ENCODE measurements at places on chromosomes 4 and X.

DNA sequence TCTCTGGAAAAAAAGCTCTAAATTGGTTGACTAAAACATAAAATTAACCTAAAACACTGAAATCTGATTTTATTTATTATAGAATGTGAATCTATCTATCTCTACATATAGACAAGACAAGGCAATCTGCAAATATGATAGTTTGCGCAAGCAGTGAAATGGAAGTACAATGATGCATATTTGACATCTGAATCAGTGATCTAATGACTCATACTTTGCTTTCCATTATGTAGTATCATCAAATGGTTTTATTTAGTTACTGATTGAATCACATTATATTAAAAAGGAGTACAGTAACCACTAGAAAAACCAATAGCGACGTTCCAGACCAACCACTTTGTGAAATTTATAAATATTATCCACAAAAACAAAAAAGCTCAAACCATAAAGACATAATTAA lies 1969.3 kb downstream of the PCDH7 start:
- DNase-seq, result peak; percentile 1

GRCh38 chr4:75101906-75102786 lies 169.2 kb downstream of the PARM1 start:
- DNase-seq, result no peak

- no peak for DNase-seq
These were observed 65.5 kb downstream of the ZNF81 start for GRCh38 chrX:47902161-47902560.

DNA sequence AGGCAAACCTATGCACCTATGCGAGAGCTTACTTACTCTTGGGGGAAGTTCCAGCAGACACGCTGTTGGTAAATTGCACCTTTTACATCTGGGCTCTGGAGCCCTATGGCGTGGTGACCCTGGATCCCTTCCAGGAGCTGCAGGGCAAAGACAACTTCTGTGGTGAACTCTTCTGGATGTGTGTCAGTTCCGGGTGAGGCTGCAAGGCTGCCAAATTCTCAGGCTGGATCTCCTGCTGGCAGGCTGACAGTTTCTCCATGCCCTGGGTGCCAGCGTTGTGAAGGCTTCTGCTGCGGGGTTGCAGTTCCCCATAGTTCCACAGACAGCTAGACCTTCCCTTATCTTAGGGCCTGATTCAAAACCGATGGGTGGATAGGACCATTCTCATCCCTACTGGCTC lies 37.9 kb downstream of the RAP2C start:
- DNase-seq, result no peak

DNA sequence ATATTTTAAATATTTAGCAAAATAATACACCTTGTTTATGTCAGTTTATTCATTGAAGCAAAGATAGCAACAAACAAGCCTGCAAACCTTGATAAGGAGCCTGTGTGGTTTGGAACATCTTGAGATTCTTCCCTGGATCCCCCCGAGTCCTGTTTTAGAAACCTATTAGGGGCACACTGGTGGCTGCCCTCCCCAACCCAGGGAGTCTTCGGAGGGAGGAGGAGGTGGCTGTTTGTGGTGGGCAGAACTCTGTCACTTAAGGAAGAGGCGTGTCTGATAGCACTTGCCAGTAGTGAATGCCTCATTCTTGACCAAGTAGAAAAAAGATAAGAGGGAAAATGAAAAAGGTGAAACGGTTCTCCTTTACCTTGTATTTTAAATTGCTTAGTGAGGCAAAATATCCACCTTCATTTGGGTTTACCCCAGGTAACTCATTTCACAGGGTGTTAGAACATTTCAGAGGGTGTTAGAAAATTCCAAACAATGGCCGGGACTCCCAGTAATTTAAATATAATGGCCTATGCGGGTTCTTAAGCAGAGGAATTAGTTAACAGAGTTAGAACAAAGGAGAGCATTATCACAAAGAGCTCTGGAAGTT lies 10.4 kb downstream of the KIT start:
- no peak for DNase-seq

DNA sequence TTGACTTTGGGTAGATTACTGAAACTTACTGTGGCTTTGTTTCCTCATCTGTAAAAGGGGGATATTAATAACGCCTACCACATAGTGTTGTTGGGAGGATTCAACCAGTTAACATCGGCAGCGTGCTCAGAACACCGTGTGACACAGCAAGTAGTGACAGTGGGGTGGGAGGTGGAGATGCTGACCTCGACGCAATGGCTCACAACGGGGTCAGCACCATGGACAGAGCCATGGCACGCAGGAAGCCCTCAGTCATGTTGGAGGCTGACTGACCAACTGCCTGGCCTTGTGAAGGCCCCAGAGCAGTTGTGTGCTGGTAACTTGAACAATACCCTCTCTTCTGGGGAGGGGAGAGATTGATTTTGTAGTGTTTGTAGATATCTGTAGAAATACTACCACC lies 93.2 kb downstream of the WFS1 start:
- DNase-seq, result no peak

- no peak for DNase-seq
These were observed 37.5 kb upstream of the RASGEF1B start for GRCh38 chr4:81509191-81509590.

DNA sequence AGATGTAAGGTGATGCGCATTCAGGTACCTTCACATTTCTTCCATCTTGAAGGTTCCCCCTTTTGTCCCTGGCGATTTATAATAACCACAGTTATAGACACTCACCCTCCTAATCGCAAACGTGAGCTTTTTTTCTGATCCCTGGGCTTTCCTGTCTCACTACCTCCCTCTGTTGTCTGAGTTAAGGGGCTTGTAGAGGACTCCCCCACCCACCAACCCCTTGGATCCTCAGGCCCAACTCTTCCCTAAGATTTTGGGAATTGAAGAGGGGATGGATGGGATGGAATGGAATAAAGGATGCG lies 1.4 kb downstream of the CNKSR2 start:
- DNase-seq, result no peak

DNA sequence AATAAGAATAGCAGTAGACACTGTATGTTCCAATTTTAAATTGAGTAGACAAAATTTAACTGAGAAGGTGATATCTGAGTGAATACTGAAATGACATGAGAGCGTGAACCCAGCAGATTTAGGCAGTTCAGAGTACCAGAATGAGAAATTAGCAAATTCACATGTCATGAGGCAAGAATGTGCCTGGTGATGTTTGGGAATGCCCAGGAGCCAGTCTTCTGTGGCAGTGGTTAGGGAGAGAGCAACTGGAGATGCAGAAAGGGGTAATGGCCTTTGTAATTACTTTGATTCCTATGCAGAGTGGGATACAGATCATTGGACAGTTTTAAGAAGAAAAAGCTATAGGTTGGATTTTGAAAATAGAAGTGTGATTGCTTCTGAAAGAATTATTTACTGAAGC lies 621.9 kb downstream of the TECRL start:
- DNase-seq, result no peak

GRCh38 chr4:105963461-105964400 lies 68.5 kb downstream of the NPNT start:
- DNase-seq, result no peak

- DNase-seq, result no peak
These were observed 8.9 kb upstream of the P2RY8 start for GRCh38 chrX:1545776-1546408.

DNA sequence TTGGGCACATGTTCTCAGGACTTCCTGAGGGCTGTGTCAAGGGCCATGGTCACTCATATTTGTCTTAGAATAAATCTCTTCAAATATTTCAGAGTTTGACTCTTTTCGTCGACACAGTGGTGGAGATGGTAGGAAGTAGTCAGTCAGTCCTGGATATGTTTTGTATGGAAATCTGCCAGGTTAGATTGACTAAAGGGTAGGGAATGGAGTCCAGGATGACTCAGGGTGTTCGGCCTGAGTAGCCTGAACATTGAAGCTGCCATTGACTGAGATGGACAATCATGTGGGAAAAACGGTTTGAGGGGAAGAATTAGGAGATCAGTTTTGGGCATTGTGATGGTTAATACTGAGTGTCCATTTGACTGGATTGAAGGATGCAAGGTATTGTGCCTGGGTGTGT lies 177.1 kb upstream of the CENPE start:
- DNase-seq, result peak; percentile 26

DNA sequence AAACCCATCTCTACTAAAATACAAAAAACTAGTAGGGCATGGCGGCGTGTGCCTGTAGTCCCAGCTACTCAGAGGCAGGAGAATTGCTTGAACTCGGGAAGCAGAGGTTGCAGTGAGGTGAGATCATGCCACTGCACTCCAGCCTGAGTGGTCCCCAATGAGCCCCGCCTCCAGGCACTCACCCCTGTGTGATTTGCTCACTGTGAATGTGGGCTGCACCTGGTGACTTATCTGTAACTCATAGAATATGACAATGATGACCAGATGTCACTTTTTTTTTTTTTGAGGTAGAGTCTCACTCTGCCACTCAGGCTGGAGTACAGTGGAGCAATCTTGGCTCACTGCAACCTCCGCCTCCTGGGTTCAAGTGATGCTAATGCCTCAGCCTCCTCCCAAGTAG lies 49.0 kb upstream of the HOPX start:
- DNase-seq, result no peak

DNA sequence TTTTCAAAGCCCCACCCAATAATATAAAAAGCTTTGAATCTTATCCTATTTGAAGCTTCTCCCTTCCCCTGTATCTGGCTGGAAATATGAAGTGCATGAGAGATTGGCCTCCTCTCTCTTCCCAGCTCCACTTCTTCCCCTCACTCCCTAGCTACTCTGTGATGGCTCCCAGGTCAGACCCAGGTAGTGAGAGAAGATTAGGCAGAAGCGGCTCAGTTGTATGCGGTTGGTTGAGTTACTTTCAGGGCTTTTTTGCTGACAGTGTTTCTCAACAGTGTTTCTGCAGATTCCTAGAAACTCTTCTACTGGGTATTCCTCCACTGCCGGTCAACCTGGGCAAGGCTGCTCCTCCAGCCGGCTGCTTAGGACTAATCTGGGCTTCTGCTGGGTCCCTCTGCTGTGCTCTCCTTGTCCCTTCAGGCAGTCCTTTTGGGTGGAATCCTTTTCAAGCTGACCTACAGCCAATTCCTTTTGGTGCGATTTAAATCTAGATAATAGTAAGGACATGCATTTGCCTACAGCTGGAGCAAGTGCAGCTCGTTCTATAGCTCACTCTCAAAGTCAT lies 87.4 kb upstream of the SLC7A11 start:
- DNase-seq, result no peak

DNA sequence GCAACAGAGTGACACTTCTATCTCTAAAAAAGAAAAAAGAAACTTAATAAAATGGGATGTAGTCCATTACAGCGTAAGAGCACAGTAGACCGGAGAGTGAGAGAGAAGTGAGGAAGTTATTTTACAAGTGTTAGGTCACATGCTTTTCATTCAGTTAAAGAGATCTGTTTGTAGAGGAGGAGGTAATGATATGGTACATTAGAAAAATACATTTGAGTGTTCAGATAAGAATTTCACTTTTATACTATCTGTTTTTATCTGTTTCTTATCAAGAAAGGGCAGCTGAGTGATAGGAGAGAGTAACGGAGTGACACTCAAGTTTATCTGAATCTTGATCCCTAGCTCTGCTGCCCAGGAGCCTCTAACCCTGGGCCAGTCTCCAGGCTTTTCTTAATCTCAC lies 38.9 kb downstream of the FNIP2 start:
- no peak for DNase-seq

DNA sequence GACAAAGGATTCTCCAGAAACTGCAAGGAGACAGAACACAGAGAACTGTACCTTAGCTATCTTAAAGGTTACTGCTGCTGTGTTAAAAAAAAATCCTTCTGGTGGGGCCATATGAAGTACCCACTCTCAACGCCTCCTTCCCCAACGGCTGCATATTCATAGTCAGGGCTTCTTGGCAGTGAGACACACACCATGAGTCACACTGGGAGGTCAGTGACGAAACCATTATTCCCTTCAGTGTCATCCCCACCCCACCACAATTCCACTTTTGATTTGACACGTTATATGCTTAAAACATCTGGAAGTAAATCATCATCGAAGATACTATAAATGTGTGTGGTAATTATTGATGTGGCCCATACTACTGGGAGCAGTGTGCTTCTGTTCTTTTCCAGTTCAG lies 271.5 kb downstream of the LDB2 start:
- DNase-seq, result peak; percentile 26

GRCh38 chr4:84032372-84032771 lies 466.7 kb downstream of the NKX6-1 start:
- no peak for DNase-seq

GRCh38 chr4:8725071-8725841 lies 132.7 kb downstream of the CPZ start:
- no peak for DNase-seq

- DNase-seq, result no peak
These were observed 288.3 kb downstream of the ZNF674 start for GRCh38 chrX:46256875-46257274.

GRCh38 chrX:18353931-18354368 lies 538 bp downstream of the SCML2 start:
- DNase-seq, result no peak

GRCh38 chr4:122901247-122902010 lies 21.0 kb downstream of the NUDT6 start:
- no peak for DNase-seq

GRCh38 chrX:54134269-54134668 lies 48.8 kb downstream of the FAM120C start:
- no peak for DNase-seq

DNA sequence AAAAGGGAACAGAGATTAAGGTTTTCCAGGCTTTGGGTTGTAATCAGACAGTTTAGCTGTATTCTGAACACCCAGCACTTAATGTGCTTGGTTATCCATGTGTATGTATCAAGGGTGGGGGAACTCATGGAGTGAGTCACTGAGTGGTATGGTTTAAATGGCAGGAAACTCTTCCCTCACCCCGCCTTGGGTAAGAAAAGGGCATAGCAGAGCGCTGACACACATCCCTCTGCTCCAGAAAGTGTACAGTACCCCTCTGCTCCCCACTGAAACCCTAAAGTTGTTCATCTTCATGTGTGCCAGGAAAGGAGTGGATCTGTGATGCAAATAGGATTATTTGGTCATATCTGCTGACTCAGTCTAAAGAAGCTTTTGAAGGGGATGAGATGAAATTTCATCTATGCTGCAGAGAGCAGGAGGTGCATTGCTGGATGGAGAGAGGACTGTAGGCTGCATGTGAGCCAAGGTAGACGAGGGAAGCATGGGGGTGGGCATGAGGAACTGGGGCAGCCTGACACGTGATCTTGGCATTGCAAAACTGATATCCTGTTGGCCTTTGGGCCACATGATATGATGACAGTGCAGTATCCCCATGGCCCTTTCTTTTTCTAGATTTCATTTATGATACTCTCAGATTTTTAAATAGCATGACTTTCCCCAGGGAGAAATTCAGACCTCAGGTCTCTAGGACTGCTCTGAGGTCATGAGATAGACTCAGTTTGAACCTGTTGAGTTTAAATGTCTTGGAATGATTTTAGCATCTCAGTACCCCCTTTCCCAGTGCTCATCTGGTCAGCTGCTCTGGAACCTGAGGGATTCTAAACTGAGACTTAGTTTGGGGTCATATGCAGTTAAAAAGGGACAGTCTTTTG lies 84.8 kb downstream of the TMEM164 start:
- DNase-seq, result peak; percentile 70

DNA sequence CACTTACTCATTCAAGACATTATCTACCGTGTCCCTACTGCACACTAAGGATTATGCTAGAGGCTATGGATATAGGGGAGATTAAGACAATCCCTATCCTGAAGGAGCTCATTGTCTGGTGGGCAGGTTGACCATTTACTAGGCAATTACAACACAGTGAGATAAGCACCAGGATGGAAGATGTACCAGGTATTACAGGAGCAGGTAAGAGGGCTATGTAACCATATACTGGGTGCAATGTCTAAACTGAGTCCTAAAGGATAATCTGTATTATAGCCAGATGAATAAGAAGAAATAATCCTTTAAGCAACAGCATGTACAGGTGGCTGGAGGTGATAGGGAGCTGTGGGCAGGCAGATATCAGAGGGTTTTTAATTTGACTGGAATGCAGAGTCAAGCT lies 113.3 kb upstream of the TBC1D9 start:
- no peak for DNase-seq

GRCh38 chrX:137563681-137564651 lies 2.0 kb upstream of the ZIC3 start:
- no peak for DNase-seq
